ENCODE measurements at places on chromosomes 1 and 21.
A peak's percentile ranks its signal among the peaks of the same experiment; 100 is the strongest.

GRCh38 chr1:35725596-35725995 is 6.9 kb upstream of the C1orf216 start:
- peak; percentile 67 for DNase-seq

DNA sequence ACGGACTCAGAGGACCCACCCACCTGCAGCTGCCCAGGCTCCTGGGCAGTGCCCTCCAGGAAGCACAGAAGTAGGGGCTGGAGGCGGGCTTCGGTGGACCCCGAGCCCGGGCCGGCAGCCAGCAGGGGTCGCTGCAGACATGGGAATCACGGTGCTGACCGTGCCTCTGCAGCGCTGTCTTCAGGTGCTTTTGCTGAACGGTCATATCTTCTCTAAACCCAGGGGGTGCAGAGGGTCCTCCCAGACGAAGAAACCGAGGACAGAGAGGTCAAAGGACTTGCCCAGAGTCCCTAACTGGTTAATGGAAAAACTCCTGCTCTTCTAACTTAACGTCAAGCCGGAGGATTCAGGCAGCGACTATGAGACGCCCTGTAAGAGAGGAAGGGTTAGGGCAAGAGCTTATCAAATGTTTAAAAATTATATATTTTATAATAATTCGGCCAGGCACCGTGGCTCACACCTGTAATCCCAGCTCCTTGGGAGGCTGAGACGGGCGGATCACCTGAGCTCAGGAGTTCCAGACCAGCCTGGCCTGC is 21.5 kb upstream of the LEFTY2 start:
- DNase-seq = no peak

- DNase-seq = no peak
Measured at GRCh38 chr1:67335411-67335810, 27.7 kb downstream of the IL12RB2 start.

GRCh38 chr1:109207467-109208103 is 6.1 kb upstream of the SARS1 start:
- no peak for DNase-seq

GRCh38 chr1:110240476-110241210 is 30.5 kb downstream of the KCNC4 start:
- DNase-seq = no peak

- DNase-seq = no peak
Measured at GRCh38 chr1:58082596-58082995, 463.9 kb downstream of the OMA1 start.

- DNase-seq = peak; percentile 43
Measured at GRCh38 chr1:76110666-76111065, 36.1 kb downstream of the ST6GALNAC3 start.

GRCh38 chr1:154784416-154784815 is 85.7 kb downstream of the KCNN3 start:
- no peak for DNase-seq

DNA sequence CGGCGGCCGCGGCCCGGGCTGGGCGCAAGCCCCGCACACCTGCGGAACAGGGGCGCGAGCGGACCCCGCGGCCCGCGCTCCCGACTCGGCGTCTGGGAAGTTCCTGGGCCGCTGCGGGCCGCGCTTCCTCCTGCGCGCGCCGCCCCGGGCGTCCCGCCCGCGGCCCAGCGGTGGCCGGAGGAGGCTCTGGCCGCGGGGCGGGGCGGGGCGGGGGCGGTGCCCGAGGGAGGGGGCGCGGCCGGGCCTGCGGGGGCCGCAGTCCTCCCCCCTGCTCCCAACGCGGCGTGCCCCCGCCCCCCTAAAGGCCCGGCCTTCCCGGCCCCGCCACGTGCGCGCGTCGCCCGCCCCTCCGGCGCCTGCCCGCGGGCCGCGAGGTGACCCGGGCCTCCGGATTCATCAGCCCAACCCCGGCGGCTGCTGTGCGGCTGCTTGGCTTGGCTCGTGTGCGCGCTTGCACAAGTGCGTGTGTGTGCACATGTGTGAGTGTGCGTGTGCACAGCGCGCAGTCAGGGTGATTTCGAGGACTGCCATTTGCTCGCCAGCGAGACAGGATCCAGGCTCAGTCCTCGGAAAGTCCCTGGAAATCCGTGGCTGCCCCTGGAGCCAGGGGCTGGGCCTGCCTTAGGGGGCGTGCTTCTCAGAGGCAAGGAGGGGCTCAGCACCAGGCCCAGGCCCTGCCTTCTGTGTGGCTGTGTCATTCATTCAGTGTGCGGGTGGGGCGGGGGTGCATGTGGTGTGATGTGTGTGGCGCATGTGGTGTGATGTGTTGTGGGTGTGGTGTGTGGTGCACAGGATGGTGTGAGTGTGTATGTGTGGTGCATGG is at the start of gene C2CD2:
Gene C2CD2 (minus strand): TSS at position 188 of the 823 bp plus-strand sequence. CDS start 370 bp downstream, outside the sequence.
- DNase-seq = peak; percentile 83

DNA sequence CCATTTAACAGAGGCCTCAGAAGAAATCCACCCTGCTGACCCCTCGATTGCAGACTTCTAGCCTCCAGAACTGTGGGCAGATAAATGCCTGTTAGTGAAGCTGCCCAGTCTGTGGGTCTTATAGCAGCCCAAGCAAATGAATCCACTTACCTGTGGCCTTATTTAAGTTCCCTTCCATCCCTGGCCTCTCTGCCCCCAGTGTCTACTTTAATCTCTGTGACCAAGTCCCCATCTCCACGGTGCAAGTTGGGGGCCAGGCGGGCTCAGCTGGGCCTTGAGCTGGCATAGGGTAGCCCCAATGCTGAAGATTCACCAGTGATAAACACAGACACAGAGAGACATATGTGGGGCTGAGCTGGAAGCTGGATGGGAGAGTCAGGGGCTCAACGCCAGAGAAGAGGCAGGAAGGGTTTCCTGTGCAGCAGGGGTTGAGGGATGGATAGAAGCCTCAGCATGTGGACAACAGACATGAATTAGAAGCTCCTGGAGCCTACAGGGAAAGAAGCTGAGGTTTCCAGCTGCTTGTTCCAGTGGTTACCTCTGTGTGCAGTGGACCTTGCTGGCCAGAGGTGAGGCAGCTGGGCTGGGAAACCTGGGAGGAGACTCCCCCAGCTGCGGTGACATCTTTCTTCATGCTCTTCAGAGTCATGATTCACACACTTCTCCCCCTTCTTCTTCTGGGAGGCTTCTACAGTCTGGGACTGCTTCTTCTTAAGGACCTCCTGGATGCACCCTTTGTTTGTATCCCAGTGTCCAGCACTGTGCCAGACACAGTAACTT is 13.4 kb upstream of the B3GALT5 start:
- no peak for DNase-seq

- DNase-seq = no peak
Measured at GRCh38 chr21:34008618-34009017, 64.8 kb upstream of the MRPS6 start.

DNA sequence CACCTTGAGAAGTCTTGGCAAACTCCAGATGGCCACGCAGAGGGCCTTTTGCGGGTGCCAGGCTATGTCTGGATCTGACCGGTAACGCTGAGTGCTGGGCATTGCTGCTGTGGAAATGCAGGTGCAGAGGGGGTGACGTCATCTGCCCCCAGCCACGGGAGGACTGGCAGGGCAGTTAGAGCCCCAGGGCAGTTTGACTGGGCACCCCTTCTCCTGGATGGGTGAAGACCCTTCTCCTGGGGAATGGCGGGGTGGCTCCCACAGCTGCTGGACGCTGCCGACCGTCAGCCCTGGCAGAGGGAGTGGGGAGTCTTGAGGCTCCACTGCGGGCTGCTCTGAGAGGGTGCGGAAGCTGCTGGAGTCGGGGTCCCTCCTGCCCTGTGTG is 12.6 kb upstream of the EDN2 start:
- no peak for DNase-seq

GRCh38 chr1:211832661-211833060 is 2.1 kb upstream of the LPGAT1 start:
- DNase-seq = no peak

DNA sequence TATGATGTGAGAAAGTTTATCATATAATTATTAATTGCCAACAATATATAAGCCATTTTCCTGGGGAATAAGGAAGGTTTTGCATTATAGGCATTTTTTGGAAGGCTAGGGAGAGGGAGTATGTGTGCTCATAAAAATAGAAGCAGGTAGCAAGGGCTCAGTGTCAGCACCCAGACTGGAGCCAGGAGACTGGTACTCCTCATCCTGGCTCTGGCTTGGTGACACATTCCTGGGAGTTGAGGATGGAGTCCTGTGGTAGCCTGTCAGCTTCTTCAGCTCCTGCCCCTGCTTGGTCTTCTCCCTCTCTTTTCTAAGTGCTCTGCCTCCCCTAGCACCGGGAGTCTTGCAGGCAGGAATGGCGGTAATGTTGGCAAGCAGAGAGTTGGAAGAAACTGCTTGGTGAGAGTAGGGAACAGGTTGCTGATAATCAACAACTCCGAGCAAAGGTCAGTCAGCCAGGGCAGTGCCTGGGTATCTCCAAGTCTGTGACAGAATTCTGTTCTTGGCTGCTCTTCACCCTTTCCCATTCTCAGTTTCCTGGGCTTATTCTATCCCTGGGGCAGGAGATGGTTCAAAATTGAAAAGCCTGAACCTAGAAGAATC is 23.0 kb downstream of the GIPC2 start:
- DNase-seq = no peak

DNA sequence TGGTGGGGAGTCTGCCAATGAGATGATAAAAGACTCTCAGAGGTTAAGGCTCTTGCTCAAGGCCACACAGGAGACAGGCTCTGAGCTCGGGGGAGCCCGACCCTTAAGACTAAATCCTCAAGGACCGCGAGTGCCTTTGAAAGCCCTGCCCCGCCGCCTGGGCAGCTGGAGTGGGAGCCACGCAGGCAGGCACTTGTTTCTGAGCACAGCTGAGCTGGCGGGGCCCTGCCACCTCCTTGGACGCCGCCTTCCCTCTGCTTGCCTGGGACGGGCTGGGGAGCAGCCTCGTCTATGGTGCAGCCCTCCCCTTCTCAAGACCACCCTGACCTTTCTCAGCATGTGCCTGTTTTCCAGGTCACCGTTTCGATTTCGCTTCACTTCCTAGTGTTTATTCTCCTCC is 169.3 kb downstream of the CAMTA1 start:
- no peak for DNase-seq

GRCh38 chr1:95451054-95451453 is 217.0 kb downstream of the RWDD3 start:
- DNase-seq = no peak

DNA sequence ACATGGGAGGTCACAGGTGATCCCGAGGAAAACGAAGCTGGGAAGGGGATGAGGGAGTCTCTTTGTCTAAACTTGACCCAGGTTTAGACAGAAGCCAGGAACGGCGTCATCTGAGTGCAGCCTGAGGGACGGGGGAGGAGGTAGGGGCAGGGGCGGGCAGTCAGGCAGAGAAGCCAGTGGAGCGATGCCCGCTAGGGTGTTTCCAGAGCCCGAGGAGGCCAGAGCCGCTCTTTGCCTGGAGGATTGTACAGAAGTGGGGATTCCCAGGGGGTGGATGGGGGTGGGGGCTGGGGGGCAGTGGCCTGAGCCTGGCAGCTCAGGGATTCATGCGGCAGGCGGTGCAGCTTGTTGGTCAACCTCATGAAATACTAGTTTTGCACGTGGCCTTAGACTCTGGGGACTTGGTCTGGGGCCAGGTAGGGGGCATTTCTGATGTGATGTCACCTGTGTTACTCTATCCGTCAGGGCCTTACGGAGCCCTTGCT is 58.4 kb downstream of the VPS26C start:
- no peak for DNase-seq

DNA sequence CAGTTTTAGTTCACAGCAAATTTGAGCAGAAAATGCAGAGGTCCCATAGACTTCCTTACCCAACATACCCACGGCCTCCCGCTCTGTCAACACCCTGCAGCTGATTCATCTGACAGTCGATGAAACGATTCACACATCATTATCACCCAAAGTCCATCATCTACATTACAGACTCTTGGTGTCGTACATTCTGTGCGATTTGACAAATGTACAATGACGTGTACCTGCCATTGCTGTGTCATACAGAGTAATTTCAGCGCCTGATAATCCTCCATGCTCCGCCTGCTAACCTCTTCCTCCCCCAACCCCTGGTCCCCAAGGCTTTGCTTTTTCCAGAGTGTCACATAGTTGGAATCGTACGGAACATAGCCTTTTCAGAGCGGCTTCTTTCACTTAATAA is 94.7 kb upstream of the SLC25A33 start:
- DNase-seq = no peak

DNA sequence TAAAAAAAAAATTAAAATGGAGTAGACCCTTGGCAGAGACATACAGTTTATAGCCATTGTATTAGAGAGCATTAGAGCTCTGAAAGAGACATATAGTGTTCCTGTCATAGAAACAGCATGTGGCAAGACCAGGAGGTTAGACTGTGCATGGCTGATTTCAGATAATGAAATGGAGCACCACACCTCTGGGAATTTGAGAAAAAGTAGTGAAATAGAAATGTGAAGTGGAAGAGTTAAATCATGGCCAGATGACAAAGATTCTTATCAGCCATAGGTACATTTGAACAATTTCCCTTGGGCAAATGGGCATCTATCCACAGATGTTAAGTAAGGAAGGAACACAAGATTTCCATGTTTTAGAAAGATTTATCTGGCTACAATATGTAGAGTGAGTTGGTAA is 1083.1 kb downstream of the PLA2G4A start:
- no peak for DNase-seq

DNA sequence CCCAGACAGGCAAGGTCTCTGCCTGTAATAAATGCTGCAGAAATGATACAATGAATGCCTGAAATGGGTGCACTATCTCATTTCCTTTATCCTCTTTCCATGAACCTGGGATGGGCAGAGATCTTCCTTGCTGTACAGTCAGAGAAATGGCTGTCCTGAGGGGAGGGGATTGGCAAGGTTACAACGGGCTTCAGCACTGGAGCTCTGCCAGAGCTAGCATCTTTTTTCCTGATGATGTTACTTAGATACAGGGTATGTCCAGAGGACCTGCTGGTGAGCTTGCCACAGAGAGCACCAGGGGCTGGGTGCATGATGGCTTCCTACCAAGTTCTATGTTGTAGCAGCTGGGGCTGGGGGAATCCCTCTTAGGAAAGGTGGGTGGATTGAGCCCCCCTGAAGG is 115.1 kb downstream of the PLXNA2 start:
- no peak for DNase-seq

- DNase-seq = no peak
Measured at GRCh38 chr1:110425612-110426152, 18.2 kb upstream of the LAMTOR5 start.

GRCh38 chr1:83029916-83030315 is 969.0 kb downstream of the TTLL7 start:
- DNase-seq = peak; percentile 57

DNA sequence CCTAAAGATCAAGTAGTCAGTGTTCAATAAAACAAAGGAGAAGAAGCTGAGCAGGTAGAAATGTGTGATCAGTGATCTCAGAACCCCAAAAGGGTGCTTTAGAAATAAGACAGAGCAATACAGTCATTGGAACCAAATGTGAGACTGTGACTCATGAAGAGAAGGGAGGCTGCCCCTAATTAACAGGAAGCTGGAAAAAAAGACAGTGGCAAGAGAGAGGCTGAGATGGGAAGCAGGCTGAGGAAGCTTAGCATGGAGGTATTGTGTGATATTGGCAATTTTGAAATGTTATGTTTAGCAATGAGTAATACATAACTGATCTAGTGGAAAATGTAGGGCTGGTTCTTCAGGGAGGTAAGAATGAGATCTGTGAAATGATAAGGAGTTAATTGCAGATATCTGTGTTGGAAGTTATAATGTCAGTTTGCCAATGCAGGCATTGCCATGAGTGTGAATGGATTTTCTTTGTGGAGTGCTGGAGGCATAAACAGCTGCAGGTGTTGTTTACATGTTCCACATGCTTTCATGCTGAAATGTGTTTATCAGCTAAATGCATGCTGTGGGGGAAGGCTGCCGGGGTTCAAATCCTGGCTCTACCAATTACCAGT is 90.6 kb upstream of the CACNA1E start:
- DNase-seq = no peak
